Left lung (tissue), 14 donors: ENCODE measurements at places on chromosomes 2 and 18. TPM values are rescaled to one million over a fixed set of nuclear protein-coding genes. Genes with fewer than 3 reads are reported as not detected.

Gene SRD5A2
- 0.09 TPM for total RNA-seq

Gene ABCB11
- not detected for total RNA-seq

Gene FOXI3
- not detected for total RNA-seq

Gene WNT10A
- total RNA-seq, result 1.1 TPM

Gene UGT1A4
- total RNA-seq, result not detected

Gene GPC1
- total RNA-seq, result 63.4 TPM

Gene MBP
- 56.7 TPM for total RNA-seq
